Activated naive CD4-positive, alpha-beta T cell treated with anti-CD3 and anti-CD28 coated beads, Interleukin-2, amount 50 U/mL, for 16 hours (primary cell): ENCODE measurements at places on chromosomes 11 and 22.

GRCh38 chr11:63901660-63902059 is 15.3 kb downstream of the RCOR2 start:
- DNase-seq, result no peak

DNA sequence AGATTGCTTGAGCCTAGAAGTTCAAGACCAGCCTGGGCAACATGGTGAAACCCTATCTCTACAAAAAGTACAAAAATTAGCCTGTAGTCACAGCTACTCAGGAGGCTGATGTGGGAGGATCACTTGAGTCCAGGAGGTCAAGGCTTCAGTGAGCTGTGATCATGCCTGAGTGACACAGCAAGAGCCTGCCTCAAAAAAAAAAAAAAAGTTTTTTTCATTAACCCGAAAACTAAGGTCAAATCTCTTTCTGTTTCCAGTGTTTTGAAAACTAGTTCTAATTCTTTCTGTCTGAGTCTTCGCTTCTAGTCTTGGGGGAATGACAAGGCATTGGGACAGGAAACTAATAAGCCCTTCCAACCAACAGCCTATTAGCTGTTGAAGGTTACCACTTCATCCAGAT is 57.6 kb downstream of the LIF start:
- no peak for DNase-seq

DNA sequence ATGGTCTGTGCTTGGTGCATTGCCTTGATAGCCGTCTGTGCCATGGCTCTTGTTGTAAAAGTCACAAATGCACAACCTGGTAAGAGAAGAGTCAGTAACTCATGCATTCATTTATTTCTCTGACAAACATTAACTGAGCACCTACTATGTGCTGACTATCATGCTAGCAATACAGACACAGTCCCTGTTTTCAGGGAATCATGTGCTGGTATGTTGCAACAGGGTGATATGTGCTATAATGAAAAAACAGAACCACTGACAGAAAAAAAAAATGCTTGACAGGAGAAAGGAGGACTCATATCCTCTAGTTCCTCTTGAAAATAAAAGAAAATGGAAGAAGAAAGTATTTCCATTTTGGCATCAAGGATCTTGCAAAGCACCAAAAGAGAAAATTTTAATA is 34.5 kb upstream of the RAPSN start:
- no peak for DNase-seq

GRCh38 chr11:64081745-64082442 is 46.2 kb downstream of the FLRT1 start:
- no peak for DNase-seq

- no peak for DNase-seq
These were observed 173.3 kb upstream of the PDGFD start for GRCh38 chr11:104337273-104337672.

DNA sequence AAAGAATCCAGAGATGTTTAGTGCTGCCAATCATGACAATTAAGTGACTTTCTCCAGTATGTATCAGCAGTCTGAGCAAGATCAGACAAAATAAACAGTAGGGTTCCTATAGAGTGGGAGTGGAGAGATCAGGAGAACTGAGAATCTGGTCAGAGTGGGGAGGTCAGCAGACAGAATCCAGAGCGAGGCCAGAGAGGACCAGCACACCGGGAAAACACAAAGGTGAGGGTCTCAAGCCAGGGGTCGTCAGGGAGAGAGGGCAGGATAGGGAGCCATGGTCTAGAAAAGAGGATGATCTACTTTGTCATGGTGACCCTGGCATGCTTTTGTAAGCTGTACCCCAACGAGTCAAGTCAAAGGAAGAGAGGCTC is 39.2 kb downstream of the MAPK1 start:
- no peak for DNase-seq

DNA sequence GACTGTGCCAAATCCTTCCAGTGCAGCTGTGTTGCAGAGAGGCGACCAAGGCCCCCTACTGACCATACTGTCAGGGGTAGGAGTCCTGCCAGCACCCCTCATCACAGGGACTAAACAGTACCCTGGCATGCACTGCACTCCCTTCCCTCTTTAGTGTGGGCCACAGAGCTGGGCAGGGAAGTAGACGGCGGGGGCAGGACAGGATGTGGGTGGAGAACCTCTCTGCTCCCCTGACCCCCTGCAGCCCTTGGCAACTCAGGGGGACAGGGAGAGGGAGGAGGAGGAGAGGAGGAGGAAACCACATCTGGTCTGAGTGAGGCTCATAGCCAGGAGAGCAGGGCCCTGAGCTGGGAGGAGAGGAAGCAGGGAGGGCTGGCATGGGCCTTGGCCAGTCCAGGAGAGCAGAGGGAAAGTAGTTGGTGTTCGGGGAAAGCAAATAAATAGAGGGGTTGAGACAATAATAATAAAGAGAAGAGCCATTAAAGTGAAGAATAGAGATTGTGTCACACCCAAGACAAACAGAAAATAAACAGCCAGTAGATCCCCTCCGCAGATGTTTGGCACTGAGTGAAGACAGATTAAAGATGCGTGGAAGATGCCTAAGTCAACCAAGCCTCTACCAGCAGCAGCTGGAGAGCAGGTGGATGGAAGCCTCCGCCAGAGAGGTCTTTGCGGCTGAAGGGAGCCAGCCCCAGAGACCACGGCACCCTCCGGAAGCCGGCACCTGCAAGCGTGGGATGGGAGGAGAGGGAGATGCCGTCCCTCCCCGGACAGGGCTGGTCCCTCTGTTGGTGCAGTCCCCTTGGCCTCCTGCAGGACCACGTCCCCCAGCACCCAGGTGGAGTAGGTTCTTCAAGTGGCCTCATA is 61.5 kb downstream of the RPUSD4 start:
- no peak for DNase-seq

DNA sequence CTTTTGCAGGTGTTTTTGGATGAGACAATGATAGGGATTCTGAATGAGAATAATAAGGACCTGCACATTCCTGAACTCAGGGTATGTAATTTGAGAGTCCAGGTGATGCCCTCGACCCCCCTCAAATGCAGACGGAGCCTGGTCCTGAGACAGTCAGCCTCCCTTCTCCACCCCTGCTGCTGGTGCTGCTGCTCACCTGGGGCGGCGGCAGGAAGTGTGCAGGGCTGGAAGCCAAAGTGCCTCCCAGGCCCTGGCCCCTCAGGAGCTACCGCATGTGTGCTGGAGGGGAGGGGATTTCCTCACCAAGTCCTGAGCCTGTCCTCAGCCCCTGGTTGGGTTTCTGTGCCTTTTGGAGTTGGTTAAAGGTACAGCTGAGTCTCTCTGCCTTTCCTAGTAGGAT is 19.0 kb upstream of the GLB1L2 start:
- DNase-seq, result no peak

GRCh38 chr11:91104237-91104636 is 881.4 kb upstream of the CHORDC1 start:
- no peak for DNase-seq

GRCh38 chr22:40040927-40041326 is 46.2 kb downstream of the FAM83F start:
- no peak for DNase-seq
